ENCODE measurements at places on chromosomes 3 and 15.

DNA sequence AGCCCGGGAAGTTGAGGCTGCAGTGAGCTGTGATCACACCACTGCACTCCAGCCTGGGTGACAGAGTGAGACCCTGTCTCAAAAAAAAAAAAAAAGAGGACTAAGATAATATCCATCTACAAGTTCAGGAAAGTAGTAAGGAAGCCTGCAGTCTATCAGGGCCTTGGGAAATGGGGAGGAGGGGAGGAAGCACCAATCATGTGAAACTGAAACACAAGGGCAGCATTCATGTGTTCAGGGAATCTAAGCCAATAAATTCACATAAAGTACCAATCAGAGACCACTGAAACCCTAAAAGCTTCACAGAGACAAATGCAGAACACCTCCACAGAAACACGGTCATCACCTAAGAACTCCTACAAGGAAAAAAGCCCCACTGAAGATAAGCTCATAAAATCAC is 22.9 kb upstream of the HHATL start:
- no peak for DNase-seq

DNA sequence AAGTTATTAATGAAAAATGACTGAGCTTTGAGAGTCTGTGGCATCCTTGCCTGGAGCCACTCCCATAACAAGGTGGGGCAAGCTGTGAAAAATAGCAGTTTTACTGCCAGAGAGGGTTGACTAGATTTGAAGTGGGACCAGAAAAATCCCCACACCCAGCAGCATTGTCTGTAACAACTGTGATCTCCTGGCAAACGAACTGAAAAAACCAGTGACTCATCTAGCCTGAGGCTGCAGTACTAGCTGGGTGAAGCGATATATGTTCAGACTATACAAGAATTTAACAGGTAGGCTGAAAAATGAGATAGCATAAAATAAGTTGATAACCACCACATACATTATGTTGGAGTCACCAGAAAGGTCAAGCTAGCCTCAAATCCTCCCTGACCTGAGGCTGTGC is 64.0 kb downstream of the DPH6 start:
- DNase-seq: no peak

- peak; percentile 8 for DNase-seq
These were observed 291.9 kb upstream of the NR2F2 start for GRCh38 chr15:96038650-96039049.

GRCh38 chr15:67897646-67898339 is 57.9 kb upstream of the RNU6-1 start:
- no peak for DNase-seq
